Activated naive CD4-positive, alpha-beta T cell (primary cell): ENCODE measurements at places on chromosomes 1 and 21.

DNA sequence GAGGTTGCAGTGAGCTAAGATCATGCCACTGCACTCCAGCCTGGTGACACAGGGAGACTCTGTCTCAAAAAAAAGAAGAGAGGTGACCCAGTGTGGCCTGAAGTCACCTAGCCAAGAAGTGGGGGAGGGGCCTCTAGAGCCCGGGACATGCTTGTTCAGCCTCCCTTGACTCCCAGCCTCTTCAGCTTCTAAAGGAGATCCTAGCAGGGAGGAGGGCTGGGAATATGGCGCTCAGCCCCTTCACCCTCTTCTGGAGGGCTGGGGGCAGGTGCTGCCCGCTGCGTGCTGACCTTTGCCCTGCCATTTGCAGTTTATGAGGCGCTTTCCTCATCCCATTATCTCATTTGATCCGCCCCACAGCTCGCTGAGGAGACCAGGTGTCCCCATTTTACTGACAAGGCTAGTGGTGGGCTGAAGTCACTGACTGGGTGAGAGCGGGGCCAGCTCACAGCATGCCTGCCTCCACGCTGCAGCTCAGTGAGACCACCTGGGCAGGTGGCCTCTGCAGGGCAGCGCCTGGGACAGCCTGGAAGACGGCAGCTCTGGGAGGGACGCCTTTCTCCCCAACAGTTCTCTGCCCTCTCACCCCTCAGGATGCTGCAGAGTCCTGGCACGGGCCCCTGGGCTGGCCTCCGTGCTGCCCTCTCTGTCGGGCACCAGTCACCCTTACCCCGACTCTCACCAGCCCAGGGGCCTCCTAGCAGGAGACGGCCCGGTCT lies 7.5 kb downstream of the ELF3 start:
- DNase-seq = no peak

DNA sequence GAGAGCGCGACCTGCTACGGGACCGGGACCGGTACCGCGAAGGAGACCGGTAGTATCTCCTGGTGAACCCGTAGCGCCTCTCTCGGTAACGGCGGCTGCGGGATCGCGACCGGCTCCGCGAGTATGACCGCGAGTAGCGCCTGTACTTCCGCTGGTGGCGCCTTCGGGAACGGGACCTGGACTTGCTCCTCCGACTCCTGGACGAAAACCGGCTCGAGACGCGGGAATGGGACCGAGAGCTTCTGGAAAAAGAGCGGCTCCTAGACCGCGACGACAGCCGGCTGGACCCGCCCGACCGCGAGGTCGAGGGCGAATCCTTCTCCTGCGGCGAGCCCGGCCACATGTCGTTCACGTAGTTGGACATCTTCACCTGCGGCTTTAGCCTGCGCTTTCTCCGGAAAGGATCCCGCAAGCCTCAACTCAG lies 642 bp downstream of the RSRP1 start:
- no peak for DNase-seq

DNA sequence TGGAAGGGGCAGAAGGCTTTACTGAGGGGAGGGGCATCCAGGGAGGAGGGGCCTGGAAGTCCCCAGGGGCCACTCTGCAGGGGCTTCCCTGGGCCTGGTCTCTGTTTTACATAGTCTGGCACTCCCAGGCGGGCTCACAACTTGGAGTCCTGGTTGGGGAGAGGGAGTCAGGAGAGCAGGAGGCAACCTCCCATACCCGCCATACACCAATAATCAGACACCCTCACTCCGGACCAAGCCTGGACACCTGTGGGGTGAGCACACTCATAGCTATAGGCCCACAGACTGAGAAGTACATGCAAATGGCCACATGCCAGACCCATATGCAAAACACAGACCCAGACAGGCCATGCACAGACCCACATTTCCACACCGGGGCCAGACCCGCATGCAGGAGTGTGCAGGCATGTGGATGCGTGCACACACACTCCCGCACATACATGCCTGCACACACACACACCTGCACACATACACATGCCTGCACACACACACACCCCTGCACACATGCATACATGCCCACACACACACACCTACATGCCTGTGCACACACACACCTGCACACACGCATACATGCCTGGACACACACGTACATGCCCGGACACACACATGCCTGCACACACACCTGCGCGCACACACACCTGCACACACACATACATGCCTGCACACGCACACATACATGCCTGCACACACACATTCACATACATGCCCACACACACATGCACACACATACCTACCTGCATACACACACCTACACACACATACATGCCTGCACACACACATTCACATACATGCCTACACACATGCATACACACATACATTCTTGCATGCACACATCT lies 89.5 kb upstream of the RUNX3 start:
- no peak for DNase-seq

GRCh38 chr1:113530021-113530420 lies 139.7 kb downstream of the MAGI3 start:
- DNase-seq = no peak

DNA sequence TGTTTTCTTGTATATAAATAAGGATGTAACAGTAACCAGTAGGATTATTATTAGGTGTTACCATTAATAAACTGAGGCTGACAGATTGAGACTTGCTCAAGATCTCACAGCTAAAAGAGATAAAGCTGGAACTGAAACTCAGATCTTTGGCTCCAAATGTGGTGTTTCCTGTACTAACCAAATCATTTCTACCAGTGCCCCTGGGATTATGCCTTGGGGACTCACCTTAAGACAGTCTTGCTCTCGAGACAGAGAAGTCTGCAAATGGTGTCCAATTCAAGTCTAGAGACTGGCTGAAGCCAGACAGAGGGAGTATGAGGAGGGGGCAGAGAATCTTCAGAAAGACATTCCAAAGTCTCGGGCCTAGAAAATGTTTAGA lies 593 bp upstream of the CD53 start:
- DNase-seq = no peak
